ENCODE measurements at places on chromosomes 4 and X.

DNA sequence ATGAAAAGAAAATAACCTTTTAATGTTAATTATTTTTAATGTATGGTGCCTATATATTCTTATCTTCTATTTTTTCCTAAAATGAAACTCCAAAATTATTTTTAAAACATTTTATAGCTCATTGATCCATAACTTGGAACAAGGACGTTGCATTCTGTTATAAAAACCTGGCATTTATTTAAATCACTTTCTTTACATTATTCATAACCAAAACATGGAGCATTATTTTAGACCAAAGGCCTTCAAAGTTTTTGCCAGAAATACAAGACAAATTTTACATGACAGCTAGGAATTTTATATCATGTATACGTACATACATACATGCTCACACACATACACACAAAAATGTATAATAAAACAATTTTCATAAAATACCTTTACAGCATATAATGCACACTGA is 259.8 kb downstream of the QDPR start:
- DNase-seq: no peak

DNA sequence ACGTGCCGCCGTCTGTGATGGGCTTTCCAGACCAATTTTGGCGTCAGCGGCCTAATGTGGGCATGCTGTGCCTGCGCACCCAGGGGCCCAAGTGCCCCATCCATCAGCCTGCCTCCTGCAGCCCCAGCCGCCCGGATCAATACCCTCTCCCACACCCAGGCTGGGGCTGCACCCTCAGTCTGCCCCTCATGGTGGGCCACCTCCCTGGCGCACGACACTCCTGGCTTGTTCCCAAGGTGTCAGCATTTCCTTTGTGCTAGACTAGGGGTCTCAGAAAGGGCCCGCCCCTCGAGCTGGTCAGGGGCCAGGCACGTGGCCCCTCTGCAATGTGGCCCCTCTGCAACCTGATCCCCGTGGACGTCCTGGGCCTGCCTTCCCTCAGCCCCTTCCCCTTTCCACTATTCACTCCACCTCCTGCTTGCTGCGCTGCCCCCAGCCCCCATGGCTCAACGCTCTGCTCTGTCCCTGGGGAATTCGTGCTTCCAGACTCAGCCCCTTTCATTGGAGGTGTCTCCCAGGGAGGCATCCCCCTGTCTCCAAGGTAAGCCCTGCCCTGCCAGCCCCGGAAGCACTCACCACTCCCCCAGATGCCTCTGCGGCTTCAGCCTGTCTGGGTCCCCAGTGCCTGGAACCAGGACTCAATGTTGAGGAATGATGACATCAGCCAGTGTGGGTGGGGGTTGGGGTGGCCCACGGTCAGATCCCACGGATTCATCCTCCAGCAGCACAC is 130.8 kb downstream of the HMX1 start:
- no peak for DNase-seq

DNA sequence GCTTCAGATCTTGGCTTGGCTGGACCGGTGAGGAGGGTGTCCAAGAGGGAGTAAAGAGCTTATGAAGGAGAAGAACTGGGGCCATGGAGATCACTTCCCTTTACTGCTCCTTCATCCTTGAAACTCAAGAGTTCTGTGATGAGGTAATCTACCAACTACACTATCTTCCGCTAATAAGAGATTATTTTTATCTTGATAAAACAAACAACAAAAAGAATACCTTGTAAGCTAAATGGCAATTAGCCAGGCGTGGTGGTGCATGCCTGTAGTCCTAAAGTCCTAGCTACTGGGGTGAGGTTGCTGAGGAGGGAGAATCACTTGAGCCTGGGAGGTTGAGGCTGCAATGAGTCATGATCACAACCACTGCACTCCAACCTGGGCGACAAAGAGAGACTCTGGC is 47.4 kb downstream of the HAUS3 start:
- no peak for DNase-seq

DNA sequence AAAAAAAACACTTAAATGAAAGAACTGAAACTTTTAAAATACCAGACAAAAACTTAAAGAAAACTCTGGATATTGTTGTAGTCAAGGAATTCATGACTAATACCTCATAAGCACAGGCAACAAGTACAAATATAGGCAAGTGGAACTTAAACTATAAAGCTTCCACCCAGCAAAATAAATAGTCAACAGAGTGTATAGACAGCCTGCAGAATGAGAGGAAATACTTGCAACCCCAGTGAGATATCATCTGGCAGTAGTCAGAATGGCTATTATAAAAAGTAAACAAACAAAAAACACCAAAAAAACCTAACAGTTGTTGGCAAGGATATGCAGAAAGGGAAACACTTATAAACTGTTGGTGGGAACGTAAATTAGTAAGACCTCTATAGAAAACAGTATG is 9.6 kb upstream of the RPS6KA6 start:
- no peak for DNase-seq

DNA sequence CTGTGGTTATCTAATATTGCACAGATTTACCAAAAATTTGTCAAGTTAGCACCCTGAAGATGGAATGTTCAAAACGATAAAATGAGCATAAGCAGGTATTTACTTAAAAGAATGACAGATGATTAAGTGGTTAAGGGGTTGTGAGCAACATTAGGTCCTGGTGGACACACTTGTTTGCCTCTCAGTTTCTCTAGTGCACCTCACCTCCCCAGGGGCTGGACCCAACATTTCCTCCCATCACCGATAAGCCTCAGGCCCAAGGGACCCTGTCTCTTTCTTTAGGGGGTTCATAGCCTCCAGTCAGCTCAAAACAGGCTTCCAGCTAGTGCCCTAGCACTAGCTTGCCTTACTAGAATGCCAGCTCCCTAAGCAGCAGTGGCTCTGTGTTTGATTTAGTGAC is 88.0 kb downstream of the ATP11C start:
- DNase-seq: no peak

DNA sequence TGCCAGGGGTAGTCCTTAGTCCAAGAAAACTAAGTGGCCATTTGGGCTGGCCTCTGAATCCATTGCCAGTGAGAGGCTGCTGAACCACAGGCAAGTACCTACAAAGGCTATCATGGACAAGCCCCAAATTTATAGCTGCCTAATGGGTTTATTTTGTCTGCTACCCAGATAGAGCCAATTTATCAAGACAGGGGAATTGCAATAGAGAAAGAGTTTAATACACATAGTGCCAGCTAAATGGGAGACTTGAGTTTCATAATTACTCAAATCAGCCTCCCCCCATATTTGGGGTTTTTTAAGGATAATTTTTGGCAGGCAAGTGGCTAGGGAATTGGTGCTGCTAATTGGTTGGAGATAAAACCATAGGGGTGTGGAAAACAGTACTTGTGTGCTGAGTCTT is 73.1 kb upstream of the BMP2K start:
- DNase-seq: no peak

DNA sequence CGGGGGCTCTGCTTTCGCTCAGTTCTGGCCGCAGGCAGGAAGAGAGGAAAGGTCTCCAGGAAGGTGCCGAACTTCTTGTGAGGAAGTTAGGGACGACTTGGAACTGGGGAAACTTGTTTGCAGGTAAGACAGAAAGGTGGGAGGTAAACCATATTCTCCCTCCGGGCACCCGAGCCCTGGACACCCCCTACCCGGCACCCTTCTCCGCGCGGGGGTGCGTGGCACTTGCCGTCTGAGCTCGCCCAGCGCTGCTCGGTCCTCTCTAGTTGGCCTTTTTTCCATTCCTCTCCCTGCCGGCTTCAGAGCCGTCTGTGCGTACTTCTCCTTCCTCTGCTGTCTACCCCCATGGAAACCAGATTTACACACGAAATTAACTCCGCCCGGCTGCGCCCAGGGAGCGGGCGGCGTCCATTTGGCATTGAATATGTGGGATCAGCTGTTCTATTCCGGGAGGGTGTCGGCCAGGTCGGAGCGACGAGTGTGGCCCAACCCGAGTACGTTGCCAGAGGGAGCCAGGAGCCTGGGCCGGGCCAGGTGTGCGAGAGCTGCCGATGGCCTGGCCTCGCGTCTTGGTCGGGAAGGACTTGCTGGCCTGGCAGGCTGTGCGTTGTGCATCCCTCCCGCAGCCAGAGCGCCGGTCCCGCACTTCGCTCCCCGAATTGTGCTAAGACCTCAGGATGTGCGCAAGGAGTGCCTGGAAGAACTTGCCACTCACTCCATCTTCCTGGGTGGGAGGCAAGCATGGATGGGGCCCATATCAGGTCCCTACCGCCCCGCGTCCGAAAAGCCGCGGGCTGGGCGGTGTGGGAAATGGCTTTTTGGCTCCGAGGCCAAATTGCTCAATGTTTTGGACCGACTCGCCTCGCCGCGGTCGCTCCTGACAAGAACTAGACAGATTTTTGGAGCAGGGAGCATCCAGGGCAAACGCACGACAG is 1.7 kb downstream of the PDGFRA start:
- DNase-seq: peak; percentile 41

DNA sequence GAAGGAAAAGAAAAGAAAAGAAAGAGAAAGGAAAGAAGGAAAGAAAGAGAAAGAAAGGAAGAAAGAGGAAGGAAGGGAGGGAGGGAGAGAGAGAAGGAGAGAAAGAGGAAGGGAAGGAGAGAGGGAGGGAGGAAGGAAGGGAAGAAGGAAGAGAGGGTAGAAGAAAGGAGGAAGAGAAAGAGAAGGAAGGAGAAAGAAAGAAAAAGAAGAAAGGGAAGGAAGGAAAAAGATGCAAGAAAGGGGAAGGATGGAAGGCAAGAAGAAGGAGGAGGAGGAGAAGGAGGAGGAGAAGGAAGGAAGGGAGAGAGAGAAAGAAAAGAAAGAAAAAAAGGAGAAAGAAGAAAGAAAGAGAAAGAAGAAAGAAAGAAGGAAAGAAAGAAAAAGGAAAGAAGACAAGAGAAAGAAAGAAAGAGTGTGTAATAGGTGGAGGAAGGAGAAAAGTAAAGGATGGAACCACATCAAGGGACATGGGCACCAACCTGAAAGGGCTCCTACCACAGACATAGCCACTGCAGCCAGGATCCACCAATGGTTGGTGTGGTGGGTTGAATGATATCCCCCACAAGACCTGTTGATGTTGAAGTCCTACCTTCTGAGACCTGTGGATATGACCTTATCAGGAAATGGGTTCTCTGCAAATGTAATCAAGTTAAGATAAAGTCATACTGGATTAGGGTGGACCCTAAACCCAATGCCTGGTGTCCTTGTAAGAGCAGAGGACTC is 80.2 kb downstream of the RELL1 start:
- no peak for DNase-seq

- no peak for DNase-seq
Measured at GRCh38 chrX:17414027-17414658, 39.1 kb downstream of the NHS start.

GRCh38 chr4:110412354-110413065 is 63.4 kb upstream of the ENPEP start:
- DNase-seq: no peak

DNA sequence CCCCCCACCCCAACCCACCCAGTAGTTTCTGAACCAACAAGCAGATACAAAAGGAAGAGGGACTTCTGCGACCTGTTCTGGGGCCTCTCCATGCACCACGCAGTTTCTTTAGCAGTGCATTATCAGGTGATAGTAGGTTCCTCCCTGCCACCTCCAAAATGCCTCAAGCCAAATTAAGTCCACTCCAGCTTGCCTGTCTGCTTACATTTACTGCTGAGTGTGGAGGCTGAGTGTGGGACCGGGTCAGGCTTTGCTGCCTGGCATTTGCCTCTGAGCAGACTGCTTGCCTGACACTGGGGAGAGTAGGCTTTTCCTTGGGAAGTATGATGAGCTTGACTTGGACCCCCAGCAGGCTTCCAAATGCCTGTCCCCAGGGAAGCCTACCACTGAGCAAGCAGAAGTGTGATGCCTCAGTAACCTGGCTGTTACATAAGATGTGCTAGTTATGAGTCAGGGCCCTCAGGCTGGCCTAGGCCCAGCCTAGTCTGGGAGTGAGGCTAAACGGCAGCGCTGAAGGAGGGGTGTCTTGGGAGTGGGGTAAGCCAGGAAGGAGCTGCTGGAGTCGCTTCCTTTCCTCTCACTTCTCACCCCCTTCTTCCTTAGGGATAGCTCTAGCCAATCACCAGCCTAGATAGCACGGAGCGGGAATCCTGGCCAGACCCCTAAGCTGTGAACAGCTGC is 9.0 kb downstream of the TSC22D3 start:
- no peak for DNase-seq

All from nephron progenitor cell (in vitro differentiated cells).